Stimulated activated CD8-positive, alpha-beta memory T cell treated with anti-CD3 and anti-CD28 coated beads, Interleukin-7, amount 100 ng/mL, for 48 hours (primary cell): ENCODE measurements at places on chromosomes 1 and 21.
A peak's percentile ranks its signal among the peaks of the same experiment; 100 is the strongest.

DNA sequence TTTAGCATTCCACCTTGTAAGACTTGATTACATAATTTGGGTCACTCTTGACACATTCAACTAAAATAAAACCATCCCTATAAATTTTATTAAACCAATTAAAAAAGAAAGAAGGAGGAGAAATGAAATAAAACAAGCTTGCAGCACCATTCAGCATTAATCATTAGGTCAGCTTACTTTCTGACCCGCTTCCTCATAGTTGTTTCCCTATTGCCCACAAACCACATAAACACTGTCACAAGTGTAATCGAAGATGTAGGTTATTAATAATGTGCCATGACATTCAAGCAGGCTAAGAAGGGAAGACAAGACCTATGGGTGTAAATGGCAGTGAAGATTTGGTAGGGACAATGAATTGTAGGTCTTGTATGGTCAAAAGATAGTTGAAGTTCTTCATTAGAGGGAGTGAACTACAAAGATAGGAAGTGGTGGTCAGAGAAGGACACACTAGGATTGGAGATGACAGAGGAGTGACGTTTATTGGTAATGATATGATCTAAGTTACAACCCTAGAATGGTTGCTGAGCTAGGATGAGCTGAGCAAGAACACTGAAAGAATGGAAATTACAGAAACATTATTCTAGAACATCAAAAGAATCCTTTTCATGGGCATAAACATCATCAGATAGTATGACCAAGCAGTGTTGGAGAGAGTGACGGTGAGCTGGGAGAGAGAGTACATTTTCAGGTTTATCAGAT, 231.5 kb downstream of the KCNT2 start:
- no peak for DNase-seq

DNA sequence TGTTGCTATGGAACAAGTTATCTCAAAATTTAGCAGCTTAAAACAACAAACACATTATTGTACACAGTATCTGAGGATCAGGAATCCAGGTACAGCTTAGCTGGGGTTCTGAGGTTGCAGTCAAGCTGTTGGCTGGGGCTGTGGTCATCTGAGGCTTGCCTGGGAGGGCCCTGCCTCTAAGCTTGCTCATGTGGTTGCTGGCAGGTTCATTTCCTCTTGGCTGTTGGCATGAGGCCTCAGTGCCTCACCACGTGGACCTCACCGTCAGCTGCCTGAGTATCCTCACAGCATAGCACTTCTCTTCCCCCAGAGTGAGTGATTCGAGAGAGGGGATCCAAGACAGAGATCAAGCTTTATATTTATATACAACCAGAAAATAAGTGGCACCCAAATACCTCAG, 18.6 kb downstream of the NTPCR start:
- no peak for DNase-seq

DNA sequence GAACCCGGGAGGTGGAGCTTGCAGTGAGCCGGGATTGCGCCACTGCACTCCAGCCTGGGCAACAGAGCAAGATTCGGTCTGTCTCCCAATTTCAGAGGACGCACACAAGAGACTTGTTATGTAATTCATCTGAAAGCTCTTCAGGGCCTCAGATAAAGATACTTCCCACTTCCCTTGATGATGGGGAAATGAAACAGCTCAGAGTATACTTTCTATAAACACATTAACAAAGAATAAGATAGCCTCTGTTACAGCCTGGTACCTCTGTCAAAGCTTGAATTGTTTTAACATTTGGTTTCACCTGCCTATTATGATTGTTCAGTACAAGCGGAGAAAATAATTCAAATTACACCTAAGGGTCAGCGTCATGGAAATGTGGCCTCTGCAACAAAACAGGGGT, 622.9 kb upstream of the ADGRL4 start:
- DNase-seq, result no peak

GRCh38 chr1:24514946-24515345, 12.3 kb downstream of the RCAN3 start:
- no peak for DNase-seq

- no peak for DNase-seq
These were observed 119.1 kb downstream of the PTPRU start for GRCh38 chr1:29355375-29355774.

- DNase-seq, result no peak
These were observed 29.7 kb downstream of the OLFML3 start for GRCh38 chr1:114008993-114009392.

GRCh38 chr1:25550155-25550506, 6.7 kb downstream of the LDLRAP1 start:
- DNase-seq, result no peak

GRCh38 chr21:35212393-35213127, 163.5 kb upstream of the RUNX1 start:
- no peak for DNase-seq

DNA sequence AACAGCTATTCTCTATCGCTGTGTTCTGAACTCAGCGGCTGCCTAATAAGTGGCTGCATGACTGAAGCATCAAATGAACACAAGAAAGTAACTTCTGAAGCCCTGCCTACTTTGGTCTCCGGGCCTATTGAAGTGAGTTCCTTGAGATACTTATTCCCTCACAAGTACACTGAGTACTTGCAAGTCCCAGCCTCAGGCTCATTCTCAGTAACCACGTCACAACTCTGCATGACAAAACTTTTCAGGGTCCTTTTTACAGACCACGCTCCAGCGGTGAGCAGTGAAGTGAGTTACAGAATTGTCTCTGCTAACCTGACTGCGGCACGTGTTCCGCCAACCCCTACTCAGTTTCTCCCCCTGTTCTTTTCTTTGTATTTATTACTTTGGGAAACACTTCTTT, 1342.7 kb upstream of the ADGRL4 start:
- no peak for DNase-seq

- DNase-seq, result no peak
These were observed 9.7 kb downstream of the ATP2B4 start for GRCh38 chr1:203636291-203636690.

- DNase-seq, result no peak
These were observed 19.1 kb upstream of the LYST start for GRCh38 chr1:235885655-235886262.

GRCh38 chr1:217211486-217211885, 419.4 kb downstream of the GPATCH2 start:
- no peak for DNase-seq

DNA sequence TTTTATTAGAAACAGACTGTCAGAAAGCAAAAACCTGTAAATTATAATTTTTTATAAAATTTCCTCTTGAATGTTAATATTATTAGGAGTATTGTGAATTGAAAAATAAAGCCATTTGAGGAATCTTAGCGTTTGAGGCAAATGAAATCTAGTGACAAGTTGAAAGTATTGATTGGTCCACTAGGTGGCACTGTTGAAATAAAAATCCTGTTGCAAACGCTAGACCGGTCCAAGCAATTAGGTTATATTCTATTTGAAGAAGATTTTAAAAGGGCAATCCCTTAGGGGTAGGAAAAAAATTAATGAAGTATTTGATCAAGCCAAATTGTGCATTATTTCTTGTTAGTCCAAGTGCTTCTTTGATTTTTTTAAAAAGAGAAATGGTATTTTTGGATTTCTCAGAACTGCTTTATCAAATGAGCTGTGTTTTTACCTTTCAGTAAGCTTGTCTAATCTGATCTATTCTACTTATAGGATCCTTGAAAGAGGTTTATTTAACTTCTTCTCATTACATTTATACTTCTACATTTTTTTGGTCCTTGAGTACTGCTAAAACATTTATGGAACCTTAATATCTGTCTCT, 57.7 kb downstream of the ATG4C start:
- no peak for DNase-seq

GRCh38 chr1:85316321-85316720, 39.9 kb upstream of the BCL10 start:
- DNase-seq, result no peak

- no peak for DNase-seq
These were observed 39.1 kb upstream of the WASF2 start for GRCh38 chr1:27528818-27529703.

DNA sequence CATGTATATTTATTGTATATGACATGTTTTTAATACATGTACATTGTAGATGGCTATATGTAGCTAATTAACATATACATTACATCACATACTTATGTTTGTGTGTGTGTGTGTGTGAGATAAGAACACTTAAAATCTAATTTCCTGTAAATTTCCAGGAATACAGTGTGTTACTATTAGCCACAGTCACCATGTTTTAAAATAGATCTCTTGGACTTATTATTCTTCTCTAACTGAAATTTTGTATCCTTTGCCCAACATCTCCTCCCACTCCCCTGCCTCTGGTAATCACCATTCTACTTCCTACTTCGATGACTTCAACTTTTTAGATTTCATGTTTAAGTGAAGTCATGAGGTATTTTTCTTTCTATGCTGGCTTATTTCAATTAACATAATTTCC, 64.8 kb downstream of the FCRL5 start:
- DNase-seq, result no peak

DNA sequence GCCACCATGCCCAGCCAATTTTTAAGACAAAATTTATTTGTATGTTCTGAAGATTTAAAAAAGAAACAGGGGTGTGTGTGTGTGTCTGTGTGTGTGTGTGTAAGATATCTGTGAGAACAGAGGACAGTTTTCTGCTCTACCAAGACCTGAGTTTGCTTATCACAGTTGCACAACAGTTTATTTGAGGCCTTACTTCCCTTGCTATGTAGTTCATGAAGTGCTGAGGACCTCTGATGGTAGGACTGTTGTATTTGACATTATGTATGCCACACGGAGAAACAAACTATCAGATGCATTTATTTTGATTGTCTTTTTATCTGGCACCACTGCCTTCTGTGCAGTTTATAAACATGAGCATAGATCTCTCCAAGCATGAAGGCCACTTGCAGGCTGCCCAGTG, 355.2 kb downstream of the PBX1 start:
- no peak for DNase-seq

DNA sequence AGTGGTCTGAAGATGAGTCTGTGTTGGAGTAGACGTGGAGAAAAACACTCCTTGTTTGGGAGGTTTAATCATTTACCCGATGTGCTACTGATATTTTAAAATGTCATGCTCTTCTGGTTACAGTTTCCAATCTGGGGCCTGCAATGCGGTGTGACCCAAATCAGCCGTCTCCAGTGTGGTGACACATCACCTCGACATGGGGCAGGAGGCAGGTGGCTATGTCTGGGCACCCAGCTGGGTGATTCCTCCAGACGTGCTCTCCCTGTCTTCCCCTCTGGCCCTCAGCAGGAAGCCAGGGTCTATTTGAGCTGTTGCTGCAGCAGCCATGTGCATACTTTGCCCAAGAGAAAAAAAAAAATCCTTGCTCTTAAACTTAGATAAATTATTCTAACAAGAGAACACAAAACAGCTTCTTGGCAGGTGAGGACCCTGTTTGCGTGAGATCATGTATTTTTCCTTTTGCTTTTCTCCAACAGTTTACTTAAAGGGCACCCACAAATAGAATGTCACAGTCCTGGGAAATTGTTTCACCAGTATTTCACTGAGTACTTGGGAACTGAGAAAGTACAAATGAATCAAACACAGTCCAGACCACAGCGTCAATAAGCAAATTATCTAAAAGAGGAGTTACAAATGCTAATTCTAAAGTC, 38.9 kb upstream of the MAP10 start:
- no peak for DNase-seq

DNA sequence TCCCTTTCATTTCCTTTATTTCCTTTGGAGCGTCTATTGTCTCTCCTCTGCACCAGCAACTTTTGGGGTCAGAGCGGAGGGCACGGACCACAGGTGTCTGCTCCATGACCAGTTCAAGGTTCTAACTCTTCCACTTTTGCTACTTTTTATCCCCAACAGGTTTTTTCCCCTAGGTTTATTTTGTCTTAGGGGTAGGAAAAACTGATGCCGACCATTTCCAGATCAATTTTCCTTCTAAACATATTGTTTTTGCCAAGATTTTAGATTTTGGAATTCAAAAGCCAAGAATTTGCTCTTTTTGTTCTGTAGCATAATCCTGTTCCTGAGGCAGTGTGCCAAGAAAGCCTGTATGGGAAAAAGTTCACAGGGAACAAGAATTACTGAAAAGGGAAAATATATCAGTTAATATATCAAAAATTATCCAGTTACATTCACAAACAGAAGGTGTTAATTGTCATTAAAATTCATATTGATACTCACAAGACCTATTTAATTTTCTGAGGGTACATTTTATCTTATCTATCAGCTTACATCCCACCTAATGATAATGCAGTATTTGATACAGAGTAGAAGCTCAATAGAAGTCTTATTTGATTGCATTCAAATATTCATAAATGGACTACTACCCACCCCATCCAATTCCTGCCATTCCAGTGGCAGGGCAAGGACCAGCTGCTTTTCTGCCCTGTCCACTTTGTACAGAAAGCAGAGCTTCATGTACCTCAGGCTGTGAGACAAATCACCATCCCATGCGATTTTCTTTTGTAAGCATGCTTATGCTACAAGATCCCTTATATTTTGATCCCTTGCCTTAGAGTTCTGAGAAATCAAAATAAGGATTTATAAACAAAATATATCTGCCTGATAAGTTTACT, 31.2 kb downstream of the TSEN15 start:
- no peak for DNase-seq

- DNase-seq, result no peak
These were observed 35.6 kb upstream of the USH2A start for GRCh38 chr1:216458812-216459211.

GRCh38 chr1:3905953-3906671, 6.0 kb upstream of the C1orf174 start:
- DNase-seq, result no peak

- no peak for DNase-seq
These were observed 10.7 kb downstream of the ZNF648 start for GRCh38 chr1:182050481-182051448.

GRCh38 chr1:24348196-24348595, 29.0 kb downstream of the GRHL3 start:
- no peak for DNase-seq

GRCh38 chr1:184002071-184002470, 35.5 kb downstream of the COLGALT2 start:
- DNase-seq, result no peak

- DNase-seq, result no peak
These were observed 712.8 kb downstream of the MATN1 start for GRCh38 chr1:30010506-30011106.

DNA sequence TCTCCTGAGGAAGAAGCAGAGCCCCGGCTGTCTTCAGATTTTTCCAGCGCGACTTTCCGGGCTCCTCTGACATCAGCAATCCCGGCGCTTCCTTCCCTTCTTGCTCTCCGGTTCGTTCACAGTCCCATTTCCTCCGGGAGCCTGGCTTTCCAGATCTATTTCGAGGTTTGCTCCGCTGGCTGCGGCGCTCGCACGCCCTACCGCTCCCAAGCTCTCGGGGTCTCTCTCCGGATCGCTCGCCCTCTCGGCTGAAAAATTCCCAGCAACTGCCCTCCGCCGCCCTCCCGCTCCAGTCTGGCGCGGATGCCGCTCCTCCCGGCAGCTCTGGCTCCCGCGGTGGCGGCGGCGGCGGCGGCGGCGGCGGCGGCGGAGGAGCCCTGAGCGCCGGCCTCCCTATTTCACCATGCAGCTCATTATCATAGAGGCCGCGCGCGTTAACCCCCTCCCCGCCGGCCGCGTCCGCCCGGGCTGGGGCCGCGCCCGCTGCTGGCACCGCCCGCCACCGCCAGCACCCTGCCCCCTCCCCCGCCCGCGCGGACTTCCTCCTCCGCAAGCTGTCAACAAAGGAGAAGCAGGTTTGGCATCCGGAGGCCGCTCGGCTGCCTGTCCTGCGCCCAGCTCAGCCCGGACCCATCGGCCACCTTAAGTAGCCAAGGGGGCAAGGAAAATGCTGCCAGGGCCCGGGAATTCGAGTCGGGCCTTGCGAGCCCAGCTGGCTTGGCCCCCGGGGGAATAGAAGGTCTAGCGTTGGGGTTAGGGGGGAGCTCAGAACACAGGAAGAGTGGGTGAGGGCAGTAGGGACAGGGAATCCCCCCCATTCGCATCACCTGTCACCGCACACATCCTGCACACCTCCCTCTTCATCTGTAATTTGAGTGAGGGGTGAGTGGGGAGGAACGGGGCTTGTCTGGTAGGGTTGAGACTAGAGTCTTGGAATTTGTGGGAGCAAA, at the start of gene PLXNA2:
PLXNA2 (minus strand) TSS at position 418 of the 950 bp plus-strand sequence. CDS start 26,462 bp downstream, outside the sequence.
- DNase-seq, result peak; percentile 34
